Activated CD8-positive, alpha-beta memory T cell treated with anti-CD3 and anti-CD28 coated beads, Interleukin-2, amount 10 ng/mL, durations not matched to agents 7 days and 5 days (primary cell): ENCODE measurements at places on chromosomes 5 and 9. TPM values are rescaled to one million over a fixed set of nuclear protein-coding genes. Genes with fewer than 3 reads are reported as not detected.

The IL33 gene
- not detected for total RNA-seq

The SCGB3A2 gene
- total RNA-seq: not detected

The KCNMB1 gene
- total RNA-seq: not detected

The PAX5 gene
- 0.14 TPM for total RNA-seq

The ACOT12 gene
- total RNA-seq: not detected

The ZNF300 gene
- 0.26 TPM for total RNA-seq

The ADCY2 gene
- not detected for total RNA-seq

The F2RL1 gene
- 0.82 TPM for total RNA-seq

The PCDHB14 gene
- not detected for total RNA-seq

The INSL4 gene
- not detected for total RNA-seq

The OTULINL gene
- total RNA-seq: 61.5 TPM

The EQTN gene
- total RNA-seq: not detected
